Neural progenitor cell (in vitro differentiated cells): ENCODE measurements at places on chromosomes 12 and 14.

DNA sequence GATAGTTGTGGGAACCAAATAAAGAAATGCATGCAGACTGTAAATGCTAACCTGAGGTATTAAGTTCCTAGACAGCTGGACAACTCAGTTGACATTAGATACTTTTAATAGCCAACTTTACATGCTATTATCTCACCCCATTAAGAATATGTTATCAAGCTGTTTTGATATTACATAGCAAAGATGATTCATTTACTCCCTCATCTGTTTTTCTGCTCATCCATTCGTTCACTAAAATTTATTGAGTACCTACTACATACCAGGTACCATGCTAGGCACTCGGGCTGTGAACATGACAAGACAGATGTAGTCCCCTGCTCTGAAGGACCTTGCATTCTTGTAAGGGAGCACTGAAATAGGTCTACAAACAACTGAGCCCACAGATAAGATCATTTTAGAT is 192.4 kb downstream of the DACT1 start:
- DNase-seq = no peak

GRCh38 chr14:83151571-83151970 is 1617.9 kb upstream of the SEL1L start:
- DNase-seq = no peak

DNA sequence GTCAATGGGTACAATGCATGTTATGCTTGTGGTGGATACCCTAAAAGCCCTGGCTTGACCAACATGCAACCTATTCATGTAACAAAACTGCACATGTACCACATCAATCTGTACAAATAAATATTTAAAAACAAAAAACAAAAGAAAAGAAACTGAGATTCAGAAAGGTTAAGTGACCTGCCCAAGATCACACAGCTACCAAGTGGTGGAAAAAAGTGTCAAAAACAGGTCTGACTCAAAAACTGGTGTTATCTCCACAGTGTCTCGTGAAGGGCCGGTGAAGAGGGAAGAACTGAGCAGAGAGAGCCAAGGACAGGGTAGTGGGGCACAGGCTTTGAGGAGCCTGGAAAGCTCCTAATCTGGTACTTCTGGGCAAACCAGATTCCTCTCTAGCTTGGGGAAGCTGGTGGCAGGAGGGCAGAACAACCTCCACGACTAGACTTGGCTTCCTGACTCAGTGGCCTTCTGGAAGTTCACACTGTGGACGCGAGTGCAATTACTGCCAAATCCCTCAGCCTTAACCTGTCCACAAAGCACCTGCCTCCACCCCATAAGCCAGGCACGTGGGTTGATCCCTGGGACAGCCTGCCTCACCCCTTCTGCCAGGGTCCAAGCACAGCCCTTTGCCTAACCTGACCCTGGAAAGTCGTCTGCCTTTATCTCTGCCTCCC is 15.6 kb downstream of the ZBTB39 start:
- no peak for DNase-seq

- no peak for DNase-seq
Observed at GRCh38 chr14:73526036-73526984, 10.6 kb upstream of the ACOT1 start.

DNA sequence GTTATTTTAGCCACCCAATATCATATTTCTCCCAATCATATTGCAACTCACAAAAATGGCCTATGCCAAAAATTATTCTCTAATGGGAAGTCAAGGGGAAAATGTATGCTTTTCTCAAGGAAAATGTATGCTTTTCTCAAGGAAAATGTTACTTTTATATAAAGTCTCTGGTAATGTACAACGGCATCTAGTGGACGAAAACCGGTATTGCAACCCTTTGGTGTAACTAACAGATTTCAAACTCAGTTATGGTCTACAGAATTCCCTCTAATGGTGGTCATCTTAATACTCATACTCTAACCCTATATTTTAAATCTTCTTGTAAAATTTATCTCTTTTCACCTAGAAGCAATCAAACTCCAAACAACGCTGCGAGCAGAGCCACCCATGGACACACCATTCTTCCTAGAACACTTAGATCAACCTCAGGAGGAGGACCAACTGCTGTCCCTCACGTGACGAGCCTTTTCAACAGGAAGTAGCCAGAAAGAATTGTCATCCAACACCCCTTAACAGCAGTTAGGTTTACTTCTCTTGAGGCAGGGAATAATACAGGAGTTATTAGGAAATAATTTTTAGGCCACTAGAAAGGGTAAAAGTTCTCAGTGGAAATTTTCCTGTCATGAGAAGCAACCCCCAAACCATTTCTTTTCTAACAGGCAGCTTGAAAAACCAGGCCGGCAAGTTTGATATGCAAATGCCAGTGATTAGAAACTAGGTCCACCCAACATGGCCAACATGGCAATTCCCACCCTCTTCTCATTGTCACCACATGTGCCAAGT is 20.1 kb downstream of the APOBEC1 start:
- peak; percentile 59 for DNase-seq

- peak; percentile 81 for DNase-seq
Observed at GRCh38 chr12:118103601-118104382, at the start of gene VSIG10. TSS of gene VSIG10 (minus strand) at chr12:118104011. CDS start at chr12:118103671, 340 bp downstream.

GRCh38 chr14:92475451-92476187 is 38.0 kb upstream of the RIN3 start:
- DNase-seq = no peak

- no peak for DNase-seq
Observed at GRCh38 chr12:94109160-94109559, 39.2 kb upstream of the PLXNC1 start.
